Putamen (tissue), 1 donor: ENCODE measurements at places on chromosomes 5 and 9.

- DNase-seq, result no peak
These were observed 210.8 kb upstream of the ELL2 start for GRCh38 chr5:96172436-96172835.

GRCh38 chr9:93582115-93582514 is 5.7 kb downstream of the PHF2 start:
- DNase-seq, result no peak

GRCh38 chr5:88944751-88945531 is 62.0 kb upstream of the MEF2C start:
- DNase-seq, result no peak

- no peak for DNase-seq
These were observed 3.4 kb downstream of the UGT3A1 start for GRCh38 chr5:35987776-35988175.
